Activated CD4-positive, alpha-beta T cell treated with anti-CD3 and anti-CD28 coated beads, Interleukin-2, amount 10 ng/mL, durations not matched to agents 24 days and 14 days (primary cell): ENCODE measurements at places on chromosomes 16 and 17.

DNA sequence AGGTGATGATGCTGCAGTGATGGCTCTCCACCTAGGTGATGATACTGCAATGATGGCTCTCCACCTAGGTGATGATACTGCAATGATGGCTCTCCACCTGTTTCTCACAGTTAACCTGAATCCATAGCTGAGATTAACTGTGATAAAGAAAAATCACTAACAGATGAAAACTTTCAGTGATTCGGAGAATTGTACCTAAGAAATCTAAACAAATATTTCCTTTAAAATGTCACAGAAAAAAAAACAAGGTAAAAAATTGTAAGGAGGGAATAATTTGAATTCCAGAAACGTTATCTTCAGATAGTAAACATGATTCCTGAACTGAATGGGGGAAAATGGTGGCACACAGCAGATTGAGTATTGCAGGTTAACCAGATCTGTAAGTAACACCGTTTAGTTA, 113.4 kb downstream of the MAP2K4 start:
- no peak for DNase-seq

GRCh38 chr16:80109581-80109980, 431.2 kb upstream of the DYNLRB2 start:
- DNase-seq, result no peak

- DNase-seq, result no peak
Observed at GRCh38 chr16:10984509-10984908, 40.1 kb downstream of the CLEC16A start.

GRCh38 chr16:65984296-65984695, 382.2 kb upstream of the CDH5 start:
- no peak for DNase-seq

DNA sequence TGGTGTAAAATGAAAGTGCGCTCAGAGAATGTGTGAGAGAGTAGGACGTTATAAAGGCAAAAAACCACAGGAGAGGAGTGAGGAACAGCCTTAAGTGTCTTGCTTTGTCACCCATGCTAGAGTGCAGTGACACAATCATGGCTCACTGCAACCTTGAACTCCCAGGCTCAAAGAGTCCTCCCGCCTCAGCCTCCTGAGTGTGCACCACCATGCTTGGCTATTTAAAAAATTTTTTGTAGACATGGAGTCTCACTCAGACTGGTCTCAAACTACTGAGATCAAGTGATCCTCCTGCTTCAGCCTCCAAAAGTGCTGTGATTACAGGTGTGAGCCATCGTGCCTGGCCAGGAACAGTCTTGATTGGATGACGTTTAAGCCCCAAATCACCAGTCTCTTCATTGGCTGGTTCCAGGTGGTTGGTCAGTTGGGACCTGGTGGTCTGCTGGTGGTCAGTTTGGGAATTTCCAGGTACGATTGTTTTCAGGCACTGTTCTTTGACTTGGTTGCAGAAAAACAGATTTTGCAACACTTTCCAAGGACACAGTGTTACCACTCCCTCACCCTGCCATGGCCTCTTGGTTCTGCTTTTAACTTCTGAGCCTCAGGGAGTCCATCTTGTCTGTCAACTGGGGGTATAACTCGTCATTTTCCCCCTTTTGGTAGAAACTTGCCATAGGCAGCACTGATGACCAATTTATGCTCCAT, 21.2 kb downstream of the DHODH start:
- DNase-seq, result no peak

- no peak for DNase-seq
Observed at GRCh38 chr17:33046361-33047255, 55.0 kb downstream of the SPACA3 start.

GRCh38 chr16:88727871-88728270, 21.6 kb downstream of the CTU2 start:
- DNase-seq, result no peak

DNA sequence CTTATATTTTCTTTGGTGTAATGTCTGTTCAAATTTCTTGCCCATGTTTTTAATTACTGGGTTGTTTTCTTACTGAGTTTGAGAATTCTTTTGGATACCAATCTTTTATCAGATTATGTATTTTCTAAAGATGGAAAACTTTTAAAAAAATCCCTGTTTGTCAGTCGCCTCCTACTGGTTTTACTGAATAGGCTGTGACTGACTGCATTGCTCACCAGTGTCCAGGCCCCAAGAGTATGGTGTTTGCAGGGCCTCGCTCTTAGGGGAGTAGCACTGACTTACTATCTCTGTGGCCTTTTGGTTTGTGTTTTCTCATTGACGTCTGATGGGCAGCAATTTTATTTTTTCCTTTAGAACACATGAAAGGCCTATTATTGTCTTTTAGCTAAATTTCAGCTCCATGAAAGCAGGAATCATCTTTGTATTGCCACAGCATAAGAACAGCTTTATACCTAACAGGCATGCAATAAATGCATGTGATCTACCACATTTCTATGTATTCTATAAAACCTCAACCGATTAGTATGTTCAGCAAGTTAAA, 188.4 kb downstream of the AATF start:
- DNase-seq, result no peak

DNA sequence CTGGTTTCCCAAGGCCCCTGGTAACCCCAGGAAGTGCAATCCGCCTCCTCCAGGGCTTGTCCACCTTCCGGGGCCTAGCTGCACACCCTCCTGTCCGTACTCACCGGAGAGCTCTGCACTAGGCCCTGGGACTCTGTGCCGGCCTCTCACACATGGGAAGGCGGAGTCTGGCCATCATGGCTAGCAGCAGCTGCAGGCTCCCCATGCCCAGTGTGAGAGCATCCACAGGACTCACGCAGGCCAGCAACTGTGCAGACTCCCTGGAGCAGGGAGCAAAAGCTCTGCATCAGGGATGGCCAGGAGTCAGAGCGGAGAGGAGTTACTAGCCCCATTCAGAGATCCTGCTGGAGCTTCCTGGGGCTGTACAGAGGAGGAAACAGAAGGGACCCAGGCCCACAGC, 20.2 kb downstream of the FOXN1 start:
- DNase-seq, result no peak

DNA sequence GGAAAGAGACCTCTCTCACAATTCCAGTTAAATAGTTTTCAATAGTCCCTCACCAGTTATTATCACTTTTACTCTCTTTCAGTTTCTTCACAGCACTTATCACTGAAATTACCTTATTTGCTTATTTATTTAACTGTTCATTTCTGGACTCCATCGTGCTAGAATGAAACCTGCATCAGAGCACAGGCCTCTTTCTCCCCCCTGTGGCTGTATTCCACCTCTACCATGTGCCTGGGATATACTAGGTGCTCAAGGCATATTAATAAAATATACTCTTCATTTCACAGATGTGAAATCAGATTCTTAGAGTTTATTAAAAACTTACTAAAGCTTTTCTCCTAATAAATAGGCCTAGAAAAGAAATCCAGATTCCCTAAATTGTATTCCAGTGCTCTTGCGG, 308.9 kb upstream of the MON1B start:
- no peak for DNase-seq

- DNase-seq, result no peak
Observed at GRCh38 chr17:34153991-34154390, 101.1 kb upstream of the CCL2 start.

DNA sequence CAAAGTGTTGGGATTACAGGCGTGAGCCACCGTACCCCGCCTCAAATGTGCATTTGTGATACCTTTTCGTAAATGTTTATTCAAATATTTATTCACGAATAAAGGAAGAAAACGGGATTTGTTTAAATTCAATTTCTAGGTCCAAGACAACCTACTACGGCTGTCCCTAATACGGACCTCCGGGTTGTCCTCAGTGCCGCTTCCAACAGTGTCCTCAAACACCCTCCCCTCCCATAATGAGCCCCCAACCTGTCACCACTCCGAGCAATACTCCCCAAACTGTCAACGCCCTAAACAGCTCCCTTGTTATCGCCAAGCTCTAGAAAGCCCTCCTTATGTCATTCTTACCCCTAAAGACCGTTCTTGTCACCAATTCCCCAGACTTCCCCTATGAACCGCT, 539 bp upstream of the GABARAPL2 start:
- no peak for DNase-seq

- DNase-seq, result peak; percentile 81
Observed at GRCh38 chr16:75379911-75380847, 53.1 kb downstream of the CFDP1 start.

DNA sequence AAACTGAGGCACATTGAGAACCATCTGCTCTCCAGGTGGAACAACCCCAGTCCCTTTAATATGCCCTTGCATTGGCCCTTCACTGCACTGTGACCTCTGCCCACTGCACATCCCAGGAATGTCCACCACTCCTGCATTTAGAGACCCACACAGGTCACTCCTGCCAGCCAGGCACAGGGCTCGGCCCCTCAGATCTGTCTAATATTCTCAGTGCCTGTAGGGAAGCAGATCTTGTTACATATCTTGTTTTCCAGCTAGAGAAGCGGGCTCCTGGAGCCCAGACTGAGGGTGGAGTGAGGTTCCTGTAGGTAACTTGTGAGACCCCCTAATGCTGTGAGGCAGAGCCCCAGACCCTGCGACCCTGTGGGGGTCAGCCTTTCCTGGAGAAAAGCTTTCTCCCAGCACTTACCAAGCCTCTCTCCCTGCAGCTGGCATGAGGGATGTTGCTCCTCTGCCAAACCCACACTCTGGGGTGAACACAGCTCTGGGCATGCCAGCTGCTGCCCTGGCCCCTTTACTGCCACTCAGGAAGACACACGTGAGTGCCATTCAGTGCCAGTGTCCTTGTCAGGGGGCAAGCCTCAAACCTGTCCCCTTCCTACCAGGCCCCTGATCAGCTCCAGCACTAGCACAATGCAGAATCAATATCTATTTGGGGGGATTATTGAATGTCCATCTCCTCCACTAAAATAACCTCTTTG, 40.3 kb upstream of the CRHR1 start:
- no peak for DNase-seq

DNA sequence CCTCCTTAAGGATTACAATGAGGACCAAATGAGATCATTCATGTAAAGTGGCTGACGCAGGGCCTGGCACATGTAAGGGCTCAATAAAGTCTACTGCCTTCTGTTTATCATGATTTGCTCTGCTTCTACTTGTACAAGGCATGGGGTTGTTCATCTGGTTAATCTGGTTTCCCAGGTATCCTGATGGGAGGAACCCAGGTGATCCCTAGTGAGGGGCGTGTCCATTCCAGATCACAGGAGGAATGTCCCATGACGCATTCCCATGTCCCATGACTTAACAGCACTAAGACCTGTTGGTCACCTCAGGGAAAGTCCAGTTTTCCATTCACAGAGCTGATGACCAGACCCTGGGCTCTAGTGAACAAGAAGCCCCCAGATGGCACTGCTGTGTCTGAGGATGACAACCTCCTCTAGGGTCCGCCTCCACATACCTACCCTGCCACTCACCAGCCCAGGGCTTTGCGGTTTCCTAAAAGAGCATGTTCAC, 11.5 kb upstream of the TPPP3 start:
- no peak for DNase-seq

GRCh38 chr16:30747331-30747730, 894 bp upstream of the PHKG2 start:
- no peak for DNase-seq

DNA sequence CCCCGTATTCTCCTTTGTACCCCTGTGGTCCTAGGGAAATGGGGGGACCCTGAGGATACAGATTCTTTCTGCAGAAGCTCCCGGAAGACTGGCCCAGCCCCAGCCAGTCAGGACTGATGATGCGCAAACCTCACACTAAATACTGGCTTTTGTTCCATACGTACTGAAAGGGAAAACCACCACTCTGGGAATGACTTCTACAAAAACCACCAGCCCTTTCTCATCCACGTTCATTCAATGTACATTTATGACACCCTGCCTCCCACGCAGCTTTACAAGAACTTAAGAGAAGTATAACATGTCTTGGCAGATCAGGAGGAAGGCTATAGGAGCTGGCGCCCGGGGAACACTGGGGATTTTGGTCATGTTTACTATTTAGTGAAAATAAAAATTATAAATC, 70.6 kb downstream of the MARCHF10 start:
- DNase-seq, result no peak

- no peak for DNase-seq
Observed at GRCh38 chr17:35717475-35717874, 14.0 kb upstream of the RASL10B start.

- DNase-seq, result no peak
Observed at GRCh38 chr17:33266116-33266515, 27.0 kb downstream of the ASIC2 start.

- no peak for DNase-seq
Observed at GRCh38 chr16:67657017-67657608, 2.9 kb downstream of the ACD start.

- DNase-seq, result peak; percentile 54
Observed at GRCh38 chr17:4706121-4706520, 2.2 kb upstream of the PELP1 start.

DNA sequence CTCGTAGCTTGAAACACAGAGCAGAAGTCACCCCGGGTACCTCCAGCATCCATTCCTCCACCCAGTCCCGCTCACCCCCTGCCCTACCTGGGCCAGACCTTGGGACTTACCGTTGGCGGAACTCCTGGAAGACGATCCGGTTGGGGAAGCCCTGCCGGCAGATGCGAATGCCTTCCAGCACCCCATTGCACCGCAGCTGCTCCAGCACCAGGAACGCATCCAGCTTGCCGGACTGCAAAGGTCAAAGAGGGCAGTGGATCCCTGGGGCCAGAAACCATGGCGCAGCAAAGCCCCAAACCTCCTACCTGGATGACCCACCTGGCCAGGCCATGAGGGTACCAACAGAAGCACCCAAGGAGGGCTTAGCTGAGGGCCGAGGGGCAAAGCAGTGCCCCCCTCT, 97.9 kb downstream of the NDE1 start:
- no peak for DNase-seq

- DNase-seq, result peak; percentile 70
Observed at GRCh38 chr17:51200295-51200694, 34.1 kb downstream of the NME2 start.

DNA sequence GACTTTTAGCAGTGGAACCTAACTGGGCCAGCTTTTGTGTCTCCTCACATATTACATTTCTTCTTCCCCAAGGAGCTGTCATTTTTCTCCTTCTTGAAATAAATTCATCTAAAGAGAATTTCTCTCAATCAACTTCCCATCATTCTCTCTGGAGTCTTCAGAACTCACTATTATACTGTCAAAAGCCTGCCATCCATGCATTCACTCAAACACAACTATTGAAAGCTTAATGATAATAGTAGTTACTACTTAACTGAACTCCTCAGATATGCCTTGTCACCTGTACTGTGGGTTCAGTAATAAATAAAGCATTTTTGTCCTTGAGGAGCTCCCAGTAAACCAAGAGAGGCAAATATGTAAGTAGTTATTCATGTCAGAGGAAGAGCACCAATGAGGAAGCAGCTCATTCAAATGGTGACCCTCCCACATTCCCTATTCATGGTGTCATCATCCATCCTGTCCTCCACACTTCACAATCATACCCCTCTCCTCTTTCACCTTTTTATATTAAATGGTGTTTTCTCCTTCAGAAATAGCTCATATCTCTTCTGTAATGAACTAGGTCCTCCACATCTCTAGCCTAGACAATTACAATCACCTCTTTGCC, 162.6 kb downstream of the CA10 start:
- DNase-seq, result no peak

GRCh38 chr17:16933317-16934132, 38.4 kb downstream of the TNFRSF13B start:
- DNase-seq, result no peak

DNA sequence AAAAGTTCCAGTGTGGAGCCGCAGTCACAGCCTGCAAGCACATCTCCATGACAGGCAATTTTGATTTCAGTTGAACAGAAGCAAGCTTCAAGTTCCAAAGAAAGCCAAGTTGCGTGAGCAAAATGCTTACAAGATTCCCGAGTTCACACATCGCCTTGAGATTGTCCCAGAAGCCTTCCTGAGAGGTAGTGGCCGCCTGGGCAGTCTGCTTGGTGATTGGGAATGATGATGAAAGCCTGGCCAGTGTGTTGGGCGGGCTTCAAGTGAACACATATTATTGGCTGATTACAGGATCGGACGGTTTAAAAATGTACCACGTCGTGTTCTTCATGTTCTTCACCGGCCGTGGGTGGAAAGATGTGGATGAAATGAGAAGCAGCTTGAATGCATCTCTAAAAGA, 185.5 kb downstream of the FOXL1 start:
- DNase-seq, result no peak
